ENCODE measurements at places on chromosomes 2 and 18. TPM values are rescaled to one million over a fixed set of nuclear protein-coding genes. Genes with fewer than 3 reads are reported as not detected.

The GPBAR1 gene
- polyA plus RNA-seq: 0.39 TPM

The IL18R1 gene
- 0.31 TPM for polyA plus RNA-seq

The DSC3 gene
- polyA plus RNA-seq: not detected

The ARHGEF33 gene
- polyA plus RNA-seq: 1.0 TPM

The IL36G gene
- polyA plus RNA-seq: not detected

The GBX2 gene
- polyA plus RNA-seq: not detected

The NT5DC4 gene
- polyA plus RNA-seq: not detected

The XPO1 gene
- polyA plus RNA-seq: 47.3 TPM

The SUCLG1 gene
- 99.8 TPM for polyA plus RNA-seq

The GREB1 gene
- 11.3 TPM for polyA plus RNA-seq

The STARD6 gene
- 0.75 TPM for polyA plus RNA-seq
